CD4-positive, alpha-beta memory T cell (primary cell): ENCODE measurements at places on chromosomes 2 and 18.

GRCh38 chr18:24827501-24827900 is 367.1 kb downstream of the HRH4 start:
- DNase-seq: no peak

- no peak for DNase-seq
These were observed 61.7 kb upstream of the SPTBN1 start for GRCh38 chr2:54394392-54394791.

GRCh38 chr2:98379311-98380202 is 33.3 kb downstream of the CNGA3 start:
- no peak for DNase-seq

DNA sequence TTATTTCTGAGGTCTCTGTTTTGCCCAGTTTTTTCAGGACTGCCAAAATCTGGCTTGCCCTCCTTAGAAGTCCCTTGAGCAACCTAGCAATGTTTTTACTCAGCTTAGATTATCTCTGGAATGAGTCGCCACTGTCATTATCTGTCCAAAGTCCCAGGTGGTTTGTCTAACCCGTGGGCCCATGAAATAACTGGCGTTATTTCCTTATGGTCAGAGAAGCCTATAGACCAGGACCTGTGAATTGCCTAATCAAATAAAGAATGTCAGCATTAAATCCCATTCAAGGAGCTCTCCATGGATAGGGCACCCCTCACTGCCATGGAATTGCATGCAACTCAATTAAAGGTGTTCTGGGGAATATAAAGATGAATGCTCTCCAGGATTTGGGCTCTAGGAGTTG is 373.9 kb downstream of the SETBP1 start:
- DNase-seq: no peak

GRCh38 chr2:158213773-158214172 is 112.1 kb downstream of the UPP2 start:
- DNase-seq: no peak

GRCh38 chr2:64391424-64391823 is 62.5 kb upstream of the LGALSL start:
- DNase-seq: no peak

DNA sequence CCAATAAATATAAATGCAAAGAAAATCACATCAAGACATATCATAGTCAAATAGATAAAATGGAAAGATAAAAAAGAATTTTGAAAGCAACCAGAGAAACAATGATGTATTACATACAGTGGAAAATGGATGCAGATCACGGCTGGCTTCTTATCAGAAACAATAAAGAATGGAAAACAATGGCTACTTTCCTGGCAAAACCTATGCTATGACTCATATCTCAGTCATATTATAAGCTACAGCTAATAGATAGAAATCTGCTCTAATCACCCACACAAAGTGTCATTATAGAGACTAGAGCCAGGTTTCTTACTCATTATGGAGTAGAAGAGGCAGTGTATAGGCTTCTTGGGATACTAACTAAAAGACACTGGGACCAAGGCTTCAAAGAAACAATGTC is 93.5 kb upstream of the TACR1 start:
- DNase-seq: no peak
